ENCODE measurements at places on chromosomes 2 and 18. TPM values are rescaled to one million over a fixed set of nuclear protein-coding genes. Genes with fewer than 3 reads are reported as not detected.

SYT4 gene
- total RNA-seq: 1.1 TPM

CHRND gene
- total RNA-seq: not detected

TSPYL6 gene
- total RNA-seq: not detected

MC5R gene
- not detected for total RNA-seq

C2orf66 gene
- 0.38 TPM for total RNA-seq

GRB14 gene
- total RNA-seq: 8.9 TPM

DNA sequence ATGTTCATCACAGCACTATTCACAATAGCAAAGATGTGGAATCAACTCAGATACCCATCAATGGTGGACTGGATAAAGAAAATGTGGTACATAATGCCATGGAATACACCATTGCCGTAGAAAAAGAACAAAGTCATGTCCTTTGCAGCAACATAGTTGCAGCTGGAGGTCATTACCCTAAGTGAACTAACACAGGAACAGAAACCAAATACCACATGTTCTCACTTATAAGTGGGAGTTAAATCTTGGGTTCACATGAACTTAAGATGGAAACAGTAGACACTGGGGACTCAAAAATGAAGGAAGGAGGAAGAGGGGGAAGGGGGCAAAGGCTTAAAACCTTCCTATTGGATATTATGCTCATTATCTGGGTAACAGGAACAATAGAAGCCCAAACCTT is 228.1 kb upstream of the RAB6C start:
- no peak overlapping the region for H3K4me3 ChIP-seq
- H3K27me3 ChIP-seq: no peaks in the 10 kb centered on the region
- H3K27ac ChIP-seq: no peak overlapping the region
- DNase-seq: no peak
- H3K4me1 ChIP-seq: no peaks in the 10 kb centered on the region
- no peaks in the 10 kb centered on the region for H3K36me3 ChIP-seq

- H3K4me1 ChIP-seq: no peaks in the 10 kb centered on the region
- no peaks in the 10 kb centered on the region for H3K36me3 ChIP-seq
- no peak for DNase-seq
- H3K4me3 ChIP-seq: no peak overlapping the region
- H3K27ac ChIP-seq: no peak overlapping the region
- no peaks in the 10 kb centered on the region for H3K27me3 ChIP-seq
Measured at GRCh38 chr2:63780518-63781155, 61.1 kb upstream of the UGP2 start.

DNA sequence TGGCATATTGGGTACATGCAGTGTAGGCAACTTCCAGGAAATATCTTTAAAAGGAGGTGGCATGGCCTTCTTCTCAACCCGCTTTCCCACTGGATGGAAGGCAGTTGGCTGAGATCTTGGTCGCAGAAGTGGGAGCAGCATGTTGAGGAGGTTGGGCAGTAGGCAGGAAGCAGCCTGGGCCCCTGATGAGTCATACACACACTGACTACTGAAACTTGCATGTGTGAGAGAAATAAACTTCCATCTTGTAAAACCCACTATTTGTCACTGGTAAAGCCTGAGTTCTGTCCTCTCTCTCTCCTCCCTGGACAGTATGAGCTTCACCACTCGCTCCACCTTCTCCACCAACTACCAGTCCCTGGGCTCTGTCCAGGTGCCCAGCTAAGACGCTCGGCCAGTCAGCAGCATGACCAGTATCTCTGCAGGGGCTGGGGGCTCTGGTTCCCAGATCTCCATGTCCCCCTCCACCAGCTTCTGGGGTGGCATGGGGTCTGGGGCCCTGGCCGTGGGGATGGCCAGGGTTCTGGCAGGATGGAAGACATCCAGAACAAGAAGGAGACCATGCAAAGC is 233.8 kb upstream of the SPRED2 start:
- H3K27ac ChIP-seq: no peak overlapping the region
- H3K36me3 ChIP-seq: no peaks in the 10 kb centered on the region
- H3K4me3 ChIP-seq: no peak overlapping the region
- H3K4me1 ChIP-seq: no peaks in the 10 kb centered on the region

DNA sequence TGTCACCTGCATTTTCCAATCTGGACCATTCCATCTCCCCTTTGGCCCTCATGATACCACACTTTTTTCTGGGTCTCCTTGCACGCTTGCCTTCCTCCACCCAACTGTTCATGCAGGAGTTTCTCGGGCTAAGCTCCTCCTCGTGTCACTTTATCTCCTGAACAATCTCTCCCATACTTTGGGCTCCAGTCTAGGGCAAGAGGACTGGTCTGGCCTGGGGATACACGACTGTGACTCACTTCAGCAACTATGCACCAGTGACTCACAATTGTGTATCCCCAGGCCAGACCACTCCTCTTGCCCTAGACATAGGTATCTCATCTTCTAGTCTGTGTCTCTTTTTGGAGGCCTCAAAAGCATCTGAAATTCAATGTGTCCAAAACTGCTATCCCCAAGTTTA is 149.4 kb upstream of the PTPRM start:
- H3K4me1 ChIP-seq: no peaks in the 10 kb centered on the region
- no peaks in the 10 kb centered on the region for H3K36me3 ChIP-seq
- H3K27ac ChIP-seq: no peak overlapping the region

DNA sequence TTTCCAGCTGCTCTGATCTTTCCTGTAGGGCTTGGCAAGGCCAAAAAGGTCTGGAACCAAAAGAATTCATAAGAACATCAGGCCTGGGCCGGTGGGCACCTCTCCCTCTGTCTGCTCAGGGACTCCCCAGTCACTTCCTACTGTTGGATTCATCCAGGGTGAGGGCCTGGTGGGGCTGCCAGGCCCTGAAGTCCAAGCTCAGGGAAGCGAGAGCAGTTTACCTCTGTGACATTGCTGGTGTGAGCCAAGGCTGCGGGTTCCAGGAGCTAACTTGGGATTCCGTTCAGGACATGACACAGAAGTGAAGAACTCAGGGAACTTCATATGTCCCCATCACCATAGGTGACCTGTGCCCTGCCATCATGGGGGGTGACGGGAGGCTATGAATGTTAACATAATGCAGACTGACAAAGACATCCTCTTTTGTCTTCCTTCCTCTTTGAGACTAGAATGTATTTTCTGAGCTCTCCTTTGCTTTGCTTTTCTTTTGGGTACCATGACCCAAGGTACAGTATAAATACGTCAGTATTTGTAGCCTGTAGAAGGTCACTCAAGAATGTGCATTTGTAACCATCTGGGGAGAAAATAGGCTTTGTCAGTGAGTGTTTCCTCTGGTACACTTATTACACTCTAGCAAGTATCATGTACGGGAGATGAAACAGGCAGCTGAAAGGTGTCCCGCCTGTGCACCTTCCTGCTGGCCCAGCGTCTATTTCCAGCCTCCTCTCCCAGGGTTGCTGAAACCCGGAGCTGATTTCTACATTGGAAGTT is 130.5 kb upstream of the SLC1A4 start:
- H3K27me3 ChIP-seq: no peaks in the 10 kb centered on the region
- H3K4me1 ChIP-seq: peaks cover 41% of the 10 kb centered on the region
- H3K36me3 ChIP-seq: no peaks in the 10 kb centered on the region
- H3K4me3 ChIP-seq: peak overlapping the region; percentile 46
- peak overlapping the region; percentile 96 for H3K27ac ChIP-seq
- DNase-seq: no peak

DNA sequence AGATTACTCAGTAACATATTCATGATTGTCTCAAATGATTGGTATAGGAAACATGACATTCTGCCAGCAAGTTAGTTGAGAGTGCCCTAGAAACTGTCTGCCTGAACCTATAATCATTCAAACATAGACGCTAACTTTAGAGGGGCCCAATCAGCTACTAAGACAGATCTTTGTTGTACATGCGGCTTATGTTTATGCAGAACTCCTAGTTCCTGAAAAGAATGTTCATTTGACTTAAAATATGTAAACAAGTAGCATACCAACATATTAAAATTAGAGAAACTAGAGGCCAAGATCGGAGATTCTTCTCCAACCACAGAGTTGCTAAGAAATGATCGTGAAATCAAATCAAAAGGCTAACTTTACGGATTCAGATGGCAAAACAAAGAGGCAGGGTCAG is 4.2 kb upstream of the METAP1D start:
- no peak for DNase-seq
- H3K27ac ChIP-seq: no peak overlapping the region
- no peaks in the 10 kb centered on the region for H3K4me1 ChIP-seq
- H3K4me3 ChIP-seq: no peak overlapping the region

DNA sequence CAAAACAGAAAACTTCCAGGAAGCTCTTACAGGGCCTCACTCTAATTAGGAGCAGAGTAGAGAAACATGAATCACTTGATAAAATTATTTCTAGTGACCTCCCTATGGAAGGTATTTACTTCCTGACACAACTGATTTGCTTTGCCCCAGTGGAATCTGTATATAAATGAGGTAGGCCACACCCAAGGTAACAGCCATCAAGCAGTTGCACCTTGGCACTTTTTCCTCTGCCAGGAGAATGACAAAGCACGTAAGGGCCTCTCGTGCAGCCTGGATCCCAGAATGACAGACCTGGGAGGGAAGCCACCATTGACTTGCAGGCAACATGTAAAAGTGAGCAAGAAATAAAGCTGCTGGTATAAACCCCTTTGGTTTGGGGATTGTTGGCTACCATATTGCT is 620.0 kb upstream of the SLC39A10 start:
- H3K27ac ChIP-seq: no peak overlapping the region
- no peak for DNase-seq
- no peaks in the 10 kb centered on the region for H3K4me1 ChIP-seq
- no peaks in the 10 kb centered on the region for H3K27me3 ChIP-seq

GRCh38 chr2:224934526-224935188 is 107.6 kb downstream of the DOCK10 start:
- H3K4me1 ChIP-seq: peaks cover 16% of the 10 kb centered on the region
- H3K27ac ChIP-seq: no peak overlapping the region

GRCh38 chr2:74037379-74037860 is 52.7 kb downstream of the TET3 start:
- no peaks in the 10 kb centered on the region for H3K36me3 ChIP-seq
- H3K27ac ChIP-seq: no peak overlapping the region
- no peak for DNase-seq
- no peaks in the 10 kb centered on the region for H3K27me3 ChIP-seq
- peaks cover 32% of the 10 kb centered on the region for H3K4me1 ChIP-seq

DNA sequence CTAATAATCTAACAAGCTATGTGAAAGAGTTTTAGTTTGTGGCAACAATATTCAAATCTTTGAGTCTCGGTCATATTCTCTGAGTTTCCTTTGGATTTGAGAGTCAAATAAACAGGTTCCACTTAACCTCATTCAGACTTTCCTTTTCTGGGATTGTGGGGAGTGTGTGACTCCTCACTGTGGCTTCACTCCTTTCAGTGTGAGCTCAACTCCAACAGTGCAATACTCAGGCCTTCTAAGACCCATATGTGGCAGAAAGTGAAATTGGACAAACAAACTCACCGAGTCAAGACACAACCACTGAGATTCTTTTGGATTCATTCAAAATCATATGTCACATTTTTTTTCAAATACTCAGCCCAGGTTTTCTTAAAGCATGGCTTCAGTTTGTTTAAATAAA is 25.4 kb downstream of the SLC9A4 start:
- no peaks in the 10 kb centered on the region for H3K36me3 ChIP-seq
- no peaks in the 10 kb centered on the region for H3K4me1 ChIP-seq
- H3K4me3 ChIP-seq: no peak overlapping the region
- no peak overlapping the region for H3K27ac ChIP-seq
- H3K27me3 ChIP-seq: no peaks in the 10 kb centered on the region
- DNase-seq: no peak

- no peaks in the 10 kb centered on the region for H3K36me3 ChIP-seq
- H3K4me3 ChIP-seq: no peak overlapping the region
- no peaks in the 10 kb centered on the region for H3K4me1 ChIP-seq
- no peaks in the 10 kb centered on the region for H3K27me3 ChIP-seq
Measured at GRCh38 chr18:3747176-3747973, 297.4 kb downstream of the TGIF1 start.

DNA sequence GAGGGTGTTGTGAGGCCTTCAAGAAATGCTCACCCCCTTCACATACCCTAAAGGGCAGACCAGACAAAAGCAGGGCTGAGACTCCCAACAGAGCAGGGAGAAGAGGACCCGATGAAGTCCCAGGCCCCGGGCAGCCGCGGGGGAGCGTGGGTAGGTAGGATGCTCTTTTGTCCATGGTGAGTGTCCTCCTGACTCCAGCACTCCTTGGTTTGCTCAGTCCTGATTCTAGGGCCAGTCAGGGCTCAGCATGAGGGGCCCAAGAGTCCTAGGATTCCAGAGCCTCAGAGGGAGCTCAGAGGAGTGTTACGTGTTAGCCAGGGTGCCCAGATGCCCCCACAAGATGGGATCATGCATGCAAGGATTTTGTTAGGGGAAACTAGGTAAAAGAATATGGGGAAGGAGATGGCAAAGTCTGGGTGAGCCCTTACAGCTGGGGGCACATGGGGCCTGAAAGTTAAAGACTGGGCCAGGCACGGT is 64.8 kb downstream of the SMAD7 start:
- no peaks in the 10 kb centered on the region for H3K27me3 ChIP-seq
- peak; percentile 60 for DNase-seq
- no peaks in the 10 kb centered on the region for H3K36me3 ChIP-seq
- H3K27ac ChIP-seq: no peak overlapping the region
- H3K4me3 ChIP-seq: no peak overlapping the region

- H3K36me3 ChIP-seq: no peaks in the 10 kb centered on the region
- no peak overlapping the region for H3K4me3 ChIP-seq
- no peaks in the 10 kb centered on the region for H3K4me1 ChIP-seq
- peaks cover 5% of the 10 kb centered on the region for H3K27me3 ChIP-seq
- no peak for DNase-seq
Measured at GRCh38 chr18:43275546-43275945, 1.7 kb downstream of the SYT4 start.

DNA sequence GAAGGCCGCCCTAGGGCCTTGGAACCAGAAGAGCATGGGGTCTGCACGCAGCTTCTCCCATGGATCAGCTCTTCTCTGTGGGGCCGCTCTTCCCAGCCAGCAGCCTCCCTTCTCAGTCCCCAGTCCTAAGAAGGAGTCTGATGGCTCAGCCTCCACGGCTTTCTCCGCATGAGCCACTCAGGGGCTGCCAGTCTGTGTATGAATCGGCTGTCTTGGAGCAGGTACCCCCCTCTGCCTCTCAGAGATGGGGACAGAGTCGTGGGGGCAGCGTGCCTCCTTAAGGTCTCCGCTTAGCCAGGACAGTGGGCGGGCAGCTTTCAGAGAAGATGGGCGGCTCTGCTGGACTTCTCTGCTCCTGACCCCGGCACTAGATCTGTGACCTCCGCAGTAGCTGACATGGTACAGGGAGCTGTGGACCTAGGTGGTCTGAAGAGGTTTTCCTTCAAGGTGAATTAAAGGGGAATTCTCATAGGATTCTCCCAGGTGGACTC is 21.6 kb downstream of the INPP5D start:
- peaks cover 48% of the 10 kb centered on the region for H3K4me1 ChIP-seq
- DNase-seq: peak; percentile 56
- no peaks in the 10 kb centered on the region for H3K27me3 ChIP-seq
- H3K27ac ChIP-seq: no peak overlapping the region
- H3K36me3 ChIP-seq: no peaks in the 10 kb centered on the region

- H3K36me3 ChIP-seq: peaks cover 70% of the 10 kb centered on the region
- no peak for DNase-seq
- no peak overlapping the region for H3K27ac ChIP-seq
- no peaks in the 10 kb centered on the region for H3K4me1 ChIP-seq
- no peak overlapping the region for H3K4me3 ChIP-seq
Measured at GRCh38 chr2:135163306-135163705, 111.2 kb downstream of the RAB3GAP1 start.
